ENCODE measurements at places on chromosomes 11 and 22.

- DNase-seq, result no peak
These were observed 61.3 kb downstream of the DENND5A start for GRCh38 chr11:9203691-9204311.

- no peak for DNase-seq
These were observed 11.9 kb upstream of the OR8D2 start for GRCh38 chr11:124331873-124332272.

DNA sequence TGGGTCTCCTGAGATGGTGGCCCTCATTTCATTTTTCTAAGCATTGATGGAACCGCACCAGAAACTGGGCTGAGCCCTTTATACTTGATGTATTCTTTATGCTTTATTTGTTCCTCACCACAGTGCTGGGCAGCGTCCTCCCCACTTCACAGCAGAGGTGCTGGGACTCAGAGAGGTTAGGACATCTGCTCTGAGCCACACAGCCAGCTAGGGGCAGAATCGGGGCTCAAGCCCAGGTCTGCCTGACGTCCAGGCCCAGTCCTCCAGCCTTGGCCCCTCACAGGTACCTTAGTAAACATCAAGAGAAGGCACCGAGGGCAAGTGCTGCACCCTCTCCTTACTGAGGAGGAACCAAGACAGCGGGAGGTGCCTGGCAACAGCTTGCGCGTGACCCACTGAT is 20.2 kb upstream of the SHISAL1 start:
- DNase-seq, result no peak

GRCh38 chr22:30565341-30565740 is 9.1 kb downstream of the GAL3ST1 start:
- no peak for DNase-seq
